NCI-H748 treated with DMSO at 0.1 percent for 48 hours (cell line): ENCODE measurements at places on chromosomes 7 and 10.

DNA sequence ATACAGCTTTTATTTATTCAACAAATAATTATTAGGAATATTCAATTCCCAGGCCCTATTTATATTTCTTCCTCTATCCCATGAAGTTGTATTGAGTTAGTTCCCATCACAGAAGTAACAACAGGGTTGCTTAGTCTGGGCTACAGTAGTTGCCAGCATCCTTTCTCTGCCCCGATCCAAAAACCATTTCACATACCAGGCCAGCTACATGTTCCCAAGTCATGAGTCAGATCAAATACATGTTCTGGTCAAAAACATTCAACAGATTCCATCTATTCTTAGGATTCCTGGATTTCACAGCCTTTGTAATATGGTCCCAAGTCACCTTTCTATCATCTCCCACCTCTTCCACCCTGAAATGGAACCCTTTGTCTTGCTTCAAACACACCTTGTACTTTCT, 91.6 kb downstream of the RAB11FIP2 start:
- no peak for DNase-seq

DNA sequence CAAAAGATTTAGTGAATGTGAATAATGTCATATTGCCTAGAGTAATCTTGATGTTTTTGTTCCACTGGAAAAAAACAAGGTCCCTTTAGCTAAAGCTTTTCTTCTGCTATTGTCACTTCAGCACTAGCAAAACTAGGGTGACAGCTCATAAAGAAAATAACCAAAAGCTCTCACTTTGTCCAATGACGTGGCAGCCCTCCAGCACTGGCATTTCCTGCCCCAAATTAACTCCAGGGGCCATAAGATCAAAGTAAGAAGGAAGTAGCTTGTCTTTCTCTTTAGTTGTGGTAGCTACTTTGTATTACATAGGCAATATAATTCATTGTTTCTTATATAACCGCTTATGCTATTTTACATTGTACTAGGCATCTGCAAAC, 47.3 kb downstream of the LRRN3 start:
- no peak for DNase-seq

GRCh38 chr10:33235251-33235884, 99.1 kb downstream of the NRP1 start:
- no peak for DNase-seq

DNA sequence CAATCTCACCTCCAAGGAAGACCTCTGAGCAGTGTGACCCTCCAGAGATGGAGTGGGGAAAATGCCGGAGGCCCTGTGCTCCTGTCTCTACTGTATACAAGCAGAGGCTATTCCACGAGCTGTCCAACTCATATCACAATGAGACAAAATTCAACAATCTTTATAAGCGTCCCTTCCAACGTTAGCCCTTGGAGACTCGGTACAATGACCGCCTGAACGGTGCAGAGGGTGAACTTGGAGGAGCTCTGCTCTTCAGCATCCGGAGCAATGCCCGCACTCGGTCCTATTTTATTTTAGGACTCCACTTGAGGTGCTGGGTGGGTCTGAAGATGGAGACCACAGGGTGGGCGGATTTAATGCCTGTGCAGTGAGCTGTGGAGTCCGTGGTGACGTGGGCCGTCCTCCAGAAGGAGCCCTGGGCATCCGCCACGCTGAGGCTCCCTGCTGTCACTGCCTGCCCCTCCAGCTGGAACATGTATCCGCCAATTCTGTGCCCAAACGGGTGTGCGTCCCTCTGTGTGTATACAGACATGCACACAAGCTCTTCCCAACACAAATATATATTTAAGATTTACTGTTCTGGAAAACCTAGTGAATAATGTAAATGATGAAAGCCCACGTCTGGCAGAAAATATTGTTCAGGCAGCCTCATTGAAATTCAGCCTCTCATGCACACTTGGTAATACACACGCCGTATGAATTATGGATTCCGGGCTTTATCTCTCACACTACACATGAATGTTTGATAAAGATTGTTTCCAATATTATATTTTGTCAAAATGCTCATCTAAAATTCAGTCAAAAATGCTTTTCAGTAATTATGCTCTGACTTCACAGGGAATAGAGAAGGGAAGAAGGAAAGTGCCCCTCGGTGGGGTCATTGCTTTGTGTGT, 239.9 kb upstream of the ZMIZ1 start:
- DNase-seq, result no peak

DNA sequence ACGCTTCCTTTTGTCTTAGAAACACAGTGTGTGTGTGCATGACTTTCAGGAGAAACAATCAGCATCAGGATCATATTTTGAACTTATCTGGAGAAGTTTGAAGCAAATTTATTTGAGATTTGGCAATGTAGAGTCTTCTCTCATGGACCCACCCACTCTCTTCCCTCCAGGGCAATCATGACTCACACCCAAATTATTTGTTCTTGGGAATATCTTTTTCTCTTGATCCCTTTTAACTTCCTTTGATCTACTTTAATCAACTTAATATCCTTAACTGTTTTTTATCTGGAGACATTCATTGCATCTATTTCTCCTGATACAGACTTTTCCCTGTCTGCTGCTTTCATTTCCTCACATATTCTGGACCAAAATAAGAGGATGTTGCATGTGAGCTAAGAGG, 1174.3 kb downstream of the GATA3 start:
- DNase-seq, result no peak

GRCh38 chr7:74097937-74098614, 14.5 kb downstream of the LIMK1 start:
- DNase-seq, result no peak

DNA sequence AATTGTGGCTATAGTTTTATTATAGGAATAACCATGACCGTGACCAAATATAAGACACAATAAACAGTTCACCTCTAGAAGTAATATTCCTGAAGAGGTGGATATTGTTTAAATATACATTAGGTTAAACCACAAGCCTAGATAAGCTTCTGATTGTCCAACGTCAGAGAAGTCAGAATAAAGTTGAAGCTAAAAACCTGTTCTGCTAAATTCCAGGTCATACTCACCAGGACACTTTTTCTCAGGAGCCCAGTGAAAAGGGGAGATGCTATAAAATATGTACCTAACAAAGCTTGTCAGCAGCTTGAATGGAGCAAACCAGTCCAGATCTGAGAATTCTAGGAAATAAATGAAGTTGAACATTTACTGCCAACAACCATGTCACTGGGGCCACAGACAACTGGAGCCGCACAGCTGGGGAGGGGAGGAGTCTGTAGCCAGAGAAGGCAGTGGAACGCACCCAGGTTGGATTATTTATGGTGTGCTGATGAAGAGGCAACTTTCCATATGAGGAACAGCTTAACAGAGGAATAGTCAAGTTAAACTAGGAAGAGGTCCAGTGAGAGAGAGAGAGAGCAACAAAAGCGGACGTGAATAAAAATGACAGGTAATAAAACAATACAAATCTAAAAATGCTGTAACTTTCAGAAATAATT, 191.1 kb downstream of the ZNF438 start:
- no peak for DNase-seq

DNA sequence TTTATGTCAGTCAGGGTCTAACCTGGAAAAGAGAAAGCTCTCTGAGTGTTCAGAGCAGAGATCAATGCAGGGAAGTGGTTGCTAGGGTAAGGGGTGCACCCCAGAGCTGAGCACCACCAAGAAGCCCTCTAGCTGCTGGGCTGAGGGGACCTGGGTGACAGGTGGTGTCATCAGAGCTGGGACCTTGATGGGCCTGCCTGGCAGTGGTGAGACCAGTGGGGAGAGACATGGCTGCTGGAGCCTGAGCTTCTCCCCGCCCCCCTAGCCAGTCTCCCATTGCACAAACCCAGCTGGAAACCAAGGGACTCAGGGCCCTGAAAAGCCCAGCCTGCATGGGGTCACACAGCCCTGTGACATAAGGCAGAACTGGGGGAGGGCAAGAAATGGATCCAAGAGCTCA, 49.1 kb upstream of the OSBPL3 start:
- no peak for DNase-seq
